ENCODE measurements at places on chromosomes 6 and 20. TPM values are rescaled to one million over a fixed set of nuclear protein-coding genes. Genes with fewer than 3 reads are reported as not detected.

ZKSCAN4 gene
- total RNA-seq: 4.6 TPM

AIF1 gene
- not detected for total RNA-seq

ADTRP gene
- 12.8 TPM for total RNA-seq

BIRC7 gene
- 0.72 TPM for total RNA-seq

SERINC3 gene
- total RNA-seq: 119 TPM
